ENCODE measurements at places on chromosomes 1 and 21.

DNA sequence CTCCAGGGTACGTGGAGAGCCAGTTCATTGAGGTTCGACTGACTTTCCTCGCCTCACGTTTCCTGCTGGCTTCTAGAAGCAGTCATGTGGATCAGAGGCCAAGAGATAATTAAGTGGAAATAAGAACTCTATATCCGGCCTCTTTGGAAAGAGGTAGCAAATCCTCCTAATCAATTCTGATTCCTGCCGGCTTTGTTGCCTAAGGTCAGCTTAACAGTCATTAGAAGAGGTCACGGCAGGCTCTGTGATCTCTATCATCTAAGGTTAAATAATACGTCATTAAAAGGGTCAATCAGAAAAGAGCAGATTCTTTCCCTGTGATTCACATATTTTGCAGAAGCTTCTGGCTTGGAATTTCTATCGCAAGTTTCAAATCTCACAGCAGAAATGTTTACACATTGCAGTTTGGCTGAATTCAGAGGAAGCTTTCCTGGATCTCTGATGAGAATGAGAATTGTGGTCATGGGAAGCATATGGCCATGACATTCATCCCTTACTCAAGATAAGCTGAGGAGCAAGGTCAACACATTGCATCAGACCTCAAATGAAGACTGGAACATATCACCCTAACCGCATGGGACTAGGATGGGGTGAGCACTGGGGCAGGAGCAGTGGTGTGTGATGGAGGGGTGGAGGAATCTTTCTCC lies 189.4 kb downstream of the PBX1 start:
- peak; percentile 54 for DNase-seq

DNA sequence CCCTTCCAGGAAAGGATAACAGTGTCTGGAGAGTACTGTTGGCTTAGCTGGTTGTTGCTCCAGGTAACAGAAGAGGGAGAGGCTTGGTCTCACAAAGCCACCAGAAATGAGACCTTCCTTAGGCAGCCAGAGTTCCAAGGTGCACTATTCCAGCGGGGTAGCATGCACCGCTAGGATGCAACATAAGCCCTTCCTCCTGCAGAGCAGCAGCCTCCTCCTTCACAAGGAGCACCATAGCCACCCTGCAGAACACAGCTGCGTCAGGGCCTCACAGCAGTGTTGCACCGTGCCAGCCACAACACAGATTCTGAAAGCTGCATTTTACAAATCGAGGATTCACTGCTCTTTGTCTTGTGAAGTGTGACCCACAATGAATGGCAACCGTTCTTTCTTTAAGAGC lies 142.0 kb downstream of the CLIC6 start:
- DNase-seq, result no peak

DNA sequence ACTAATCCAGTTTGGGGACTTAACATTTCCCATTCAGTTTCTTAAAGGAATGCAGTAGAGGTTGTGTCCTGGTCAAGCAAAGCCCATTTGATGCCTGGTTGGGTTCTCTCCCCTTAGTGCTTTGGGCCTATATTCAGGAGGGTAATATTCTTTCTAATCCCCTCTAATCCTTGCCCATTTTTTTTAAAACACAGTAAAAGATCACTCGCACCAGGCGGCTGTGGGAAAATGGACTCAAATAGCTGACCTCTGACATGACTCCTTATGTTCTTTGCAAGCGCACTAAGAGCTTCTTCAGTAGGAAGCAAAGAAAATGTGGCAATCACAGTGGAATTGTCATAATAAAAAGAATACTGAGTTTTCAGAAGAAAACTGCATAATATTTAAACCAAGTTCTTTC lies 49.9 kb downstream of the WNT2B start:
- DNase-seq, result no peak

GRCh38 chr1:117824616-117825015 lies 104.8 kb downstream of the GDAP2 start:
- DNase-seq, result no peak

DNA sequence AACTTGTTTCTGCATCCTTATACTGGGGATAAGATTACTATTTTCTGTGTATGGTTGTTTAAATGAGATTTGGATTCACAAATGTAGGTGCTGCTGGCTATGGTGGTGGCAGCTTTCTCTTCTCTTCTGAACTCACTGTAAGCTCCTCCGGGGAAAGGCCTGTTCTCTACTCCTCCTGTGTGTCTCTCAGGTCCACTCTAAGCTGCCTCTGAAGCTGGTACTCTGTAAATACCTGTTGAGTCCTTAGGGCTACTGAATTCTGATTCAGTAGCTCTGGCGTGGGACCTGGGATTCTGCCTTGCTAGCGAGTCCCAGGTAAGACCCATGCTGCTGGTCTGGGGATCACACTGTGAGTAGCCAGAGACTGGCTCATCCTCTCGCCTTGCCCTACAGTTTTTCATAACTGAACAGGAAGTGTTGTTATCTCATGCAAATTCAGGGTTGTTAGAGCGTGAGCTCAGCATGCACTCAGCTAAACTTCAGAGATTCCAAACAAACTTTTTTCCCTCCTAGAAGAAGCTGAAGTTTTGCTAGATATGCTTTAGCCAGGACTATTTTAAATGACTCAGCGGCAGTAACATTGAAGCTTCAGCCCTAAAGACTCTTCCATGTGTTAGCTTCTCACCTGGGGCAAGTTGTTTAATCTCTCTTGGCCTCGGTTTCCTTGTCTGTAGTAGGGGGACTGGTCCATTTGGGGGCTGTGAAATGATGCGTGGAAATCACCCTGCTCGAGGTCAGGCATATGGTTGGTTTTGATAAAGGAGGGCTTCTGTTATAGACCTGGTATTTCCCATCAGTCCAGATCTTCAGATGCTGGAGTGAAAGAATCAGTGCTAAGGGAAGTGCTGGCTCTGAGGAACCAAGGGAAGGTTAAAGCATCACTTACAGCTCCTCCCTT lies 271.5 kb upstream of the TMEM51 start:
- no peak for DNase-seq

GRCh38 chr1:101288491-101288944 lies 51.7 kb downstream of the S1PR1 start:
- DNase-seq, result peak; percentile 85
